ENCODE measurements at places on chromosomes 12 and 14.

DNA sequence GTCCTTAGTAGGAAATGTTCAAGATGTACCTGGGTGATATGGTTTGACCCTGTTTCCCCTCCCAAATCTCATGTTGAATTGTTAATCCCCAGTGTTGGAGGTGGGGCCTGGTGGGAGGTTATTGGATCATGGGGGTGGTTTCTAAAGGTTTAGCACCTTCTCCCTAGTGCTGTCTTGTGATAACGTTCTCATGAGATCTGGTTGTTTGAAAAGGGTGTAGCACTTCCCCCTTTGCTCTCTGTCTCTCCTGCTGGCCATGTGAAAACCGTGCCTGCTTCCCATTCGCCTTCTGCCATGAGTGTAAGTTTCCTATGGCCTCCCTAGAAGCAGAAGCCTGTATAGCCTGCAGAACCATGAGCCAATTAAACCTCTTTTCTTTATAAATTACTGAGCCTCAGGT, 353.0 kb upstream of the SFSWAP start:
- DNase-seq: no peak

- DNase-seq: no peak
These were observed 213.4 kb downstream of the VRK1 start for GRCh38 chr14:97010491-97011160.

DNA sequence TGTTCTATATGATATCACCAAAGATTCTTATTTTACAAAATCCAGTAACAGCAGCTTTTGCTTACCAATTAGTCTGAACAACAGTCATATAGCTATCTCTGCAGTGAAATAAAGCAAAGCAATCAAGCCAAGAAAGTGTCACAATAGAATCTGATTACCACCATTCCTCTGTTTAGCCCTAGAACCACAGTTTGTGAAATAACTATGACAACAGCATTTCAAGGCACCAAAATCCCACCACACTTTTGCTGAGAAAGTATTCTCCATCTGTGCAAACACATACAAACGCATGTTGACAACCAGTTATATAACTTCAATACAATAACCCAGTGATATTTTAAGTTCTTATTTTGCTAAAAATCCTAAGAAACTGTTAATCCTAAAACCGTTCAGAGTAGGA, 7.4 kb downstream of the PPP1R13B start:
- DNase-seq: no peak

GRCh38 chr12:104064842-104065427, 604 bp downstream of the HCFC2 start:
- DNase-seq: no peak

- no peak for DNase-seq
These were observed 11.1 kb downstream of the PTGES3 start for GRCh38 chr12:56676851-56677580.

- DNase-seq: no peak
These were observed 12.9 kb downstream of the PRKCH start for GRCh38 chr14:61334197-61334701.

DNA sequence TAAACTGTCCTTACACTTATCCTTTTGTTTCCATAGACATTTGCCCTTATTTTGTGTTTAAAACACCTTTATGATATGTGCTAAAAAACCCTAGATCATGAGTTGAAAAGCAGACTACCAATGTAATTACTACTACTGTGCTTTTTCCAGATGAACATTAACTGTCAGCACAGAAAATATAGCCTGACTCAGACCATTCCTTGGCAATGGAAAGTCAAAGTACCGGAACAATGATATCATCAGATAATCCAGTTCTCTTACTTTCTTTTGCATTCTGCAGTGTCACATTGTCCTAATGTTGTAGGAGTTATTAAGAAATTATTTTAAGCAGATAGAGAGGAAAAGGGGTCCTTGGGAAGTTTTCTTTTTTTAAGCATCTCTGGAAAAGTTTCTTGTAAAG, 1189.0 kb upstream of the FLRT2 start:
- no peak for DNase-seq

DNA sequence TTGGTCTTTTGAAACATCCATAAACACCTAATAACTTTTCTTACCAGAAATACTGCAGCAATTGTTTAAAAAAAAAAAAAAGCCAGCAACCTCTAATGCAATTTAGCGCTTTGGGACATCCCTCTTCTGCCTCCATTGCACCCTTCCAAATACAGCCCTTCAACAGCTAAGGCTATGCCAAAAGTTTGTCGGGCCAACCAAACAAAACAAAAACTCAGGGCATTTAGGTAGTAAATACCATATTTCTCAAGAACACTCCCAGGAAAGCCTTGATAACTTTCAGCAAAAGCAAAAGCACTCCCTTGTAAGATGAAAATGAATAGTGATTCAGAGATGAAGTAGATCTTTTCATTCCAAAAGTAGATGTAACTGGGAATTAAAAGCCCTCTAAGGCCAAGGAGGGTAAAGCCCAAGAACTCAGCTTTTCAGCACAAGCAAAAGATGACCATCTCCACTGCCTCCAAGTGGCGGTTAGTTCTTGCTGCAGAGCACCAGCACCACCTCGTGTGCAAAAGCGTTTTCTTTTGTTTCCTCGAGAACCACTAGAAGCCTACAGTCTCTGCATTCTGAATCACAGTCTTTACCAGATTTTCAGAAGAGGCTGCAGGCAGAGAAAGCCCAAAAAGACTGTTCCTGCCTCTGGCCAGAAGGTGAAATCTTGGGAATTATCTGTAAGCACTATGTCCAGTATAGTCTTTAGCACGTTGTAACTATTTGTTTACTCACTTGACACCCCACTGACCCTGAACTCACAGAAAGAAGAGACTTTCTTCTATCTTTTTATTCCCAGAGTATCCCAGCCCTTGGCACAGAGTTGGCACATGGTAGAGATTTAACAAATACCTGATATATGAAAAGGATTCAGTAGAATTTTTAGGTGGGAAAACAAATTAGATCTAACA, 53.1 kb downstream of the SIX6 start:
- DNase-seq: no peak

GRCh38 chr12:40054555-40055227, 51.2 kb downstream of the SLC2A13 start:
- no peak for DNase-seq

DNA sequence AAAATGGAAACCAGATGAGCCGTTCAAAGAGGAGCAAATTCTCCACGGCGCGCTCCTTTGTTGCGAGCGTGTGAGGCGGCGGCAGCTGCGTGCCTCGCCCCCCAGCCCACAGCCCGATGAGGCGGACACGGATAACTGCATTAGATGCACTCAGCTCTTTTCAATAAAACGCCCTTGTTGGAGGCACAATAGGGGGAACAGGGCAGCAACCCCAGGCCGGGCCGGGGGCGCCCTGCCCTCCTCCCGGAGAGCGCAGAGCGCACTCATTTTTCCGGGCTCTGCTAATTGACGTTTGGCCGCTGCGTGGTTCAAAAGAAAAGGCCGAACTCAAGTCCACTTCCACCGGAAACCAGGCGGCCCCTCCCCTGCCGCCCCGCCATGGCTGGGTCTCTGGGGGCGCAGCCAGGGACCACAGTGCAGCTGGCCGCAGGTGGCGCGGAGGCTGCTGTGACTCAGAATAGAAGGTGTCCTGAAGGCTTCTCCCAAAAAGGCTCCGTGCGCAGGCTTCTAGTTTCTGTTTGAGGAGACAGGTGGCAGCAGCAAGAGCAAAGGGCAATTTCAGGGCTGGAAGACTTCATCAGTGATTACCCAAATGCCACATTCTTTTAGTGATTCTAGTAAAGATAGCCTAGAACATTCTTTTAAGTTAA, 29.0 kb upstream of the SMOC1 start:
- DNase-seq: no peak

GRCh38 chr12:12693111-12693671, 2.8 kb downstream of the GPR19 start:
- DNase-seq: no peak

DNA sequence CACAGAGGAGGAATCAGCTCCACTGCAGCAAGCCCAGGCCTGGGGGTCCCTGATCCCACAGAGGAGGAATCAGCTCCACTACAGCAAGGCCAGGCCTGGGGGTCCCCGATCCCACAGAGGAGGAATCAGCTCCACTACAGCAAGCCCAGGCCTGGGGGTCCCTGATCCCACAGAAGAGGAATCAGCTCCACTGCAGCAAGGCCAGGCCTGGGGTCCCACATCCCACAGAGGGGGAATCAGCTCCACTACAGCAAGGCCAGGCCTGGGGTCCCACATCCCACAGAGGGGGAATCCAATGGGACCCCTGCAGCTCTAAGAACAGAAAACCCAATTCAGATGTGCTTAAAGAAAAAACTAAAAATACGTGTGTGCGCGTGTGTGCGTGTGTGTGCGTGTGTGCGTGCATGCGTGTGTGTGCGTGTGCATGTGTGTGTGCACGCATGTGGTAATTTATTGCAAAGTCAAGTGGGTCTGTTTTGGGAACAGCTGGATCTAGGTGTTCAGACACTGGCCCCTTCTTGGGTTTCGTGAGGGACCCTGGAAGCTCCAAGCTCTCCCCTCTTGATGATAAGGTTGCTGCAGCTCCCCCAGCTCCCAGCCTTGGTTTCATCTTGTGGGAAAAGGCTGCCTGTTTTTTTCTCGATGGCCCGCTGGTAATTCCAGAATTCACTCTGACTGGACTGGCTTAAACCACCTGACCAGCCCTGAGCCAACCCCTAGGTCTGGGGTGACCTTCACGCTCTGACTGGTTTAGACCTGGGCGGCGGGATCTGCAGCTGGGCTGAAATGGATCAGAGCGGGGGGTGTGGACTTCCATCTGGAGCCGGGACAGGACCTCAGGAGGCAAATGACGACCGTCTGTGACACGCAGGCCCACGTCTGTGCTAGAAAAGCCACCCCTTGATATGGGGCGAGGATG, 47.1 kb downstream of the GALNT9 start:
- DNase-seq: no peak

GRCh38 chr12:67645126-67645525, 3.4 kb upstream of the DYRK2 start:
- no peak for DNase-seq

- no peak for DNase-seq
These were observed 91.3 kb downstream of the NINJ2 start for GRCh38 chr12:571795-572531.

GRCh38 chr12:115464111-115464581, 780.2 kb upstream of the TBX3 start:
- no peak for DNase-seq

DNA sequence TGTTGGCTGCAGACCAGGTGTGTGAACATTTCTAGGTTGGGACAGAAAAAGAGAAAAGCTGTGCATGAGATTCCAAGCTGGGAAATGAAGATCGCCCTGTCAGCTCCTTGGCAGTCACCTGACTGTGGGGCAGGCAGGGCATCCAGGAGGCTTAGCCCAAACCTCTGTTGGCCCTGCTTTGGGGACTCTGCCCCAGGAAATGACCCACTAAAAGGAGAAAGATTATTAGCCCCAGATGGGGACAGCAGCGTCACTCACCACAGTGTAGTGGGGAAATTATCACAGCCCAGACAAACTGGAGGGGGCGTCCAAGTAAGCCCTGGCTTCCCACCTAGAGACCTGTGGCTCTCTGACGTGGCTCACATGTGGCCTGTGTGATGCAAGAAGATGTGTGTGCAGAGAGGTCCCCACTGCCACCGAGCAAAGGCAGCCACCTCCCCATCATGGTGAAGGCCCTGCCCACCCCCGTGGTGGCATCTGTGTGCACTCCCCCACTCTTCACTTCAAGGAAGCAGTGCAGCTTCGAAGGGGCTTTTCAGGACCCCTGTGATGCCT, 39.1 kb downstream of the DIO3 start:
- DNase-seq: no peak

DNA sequence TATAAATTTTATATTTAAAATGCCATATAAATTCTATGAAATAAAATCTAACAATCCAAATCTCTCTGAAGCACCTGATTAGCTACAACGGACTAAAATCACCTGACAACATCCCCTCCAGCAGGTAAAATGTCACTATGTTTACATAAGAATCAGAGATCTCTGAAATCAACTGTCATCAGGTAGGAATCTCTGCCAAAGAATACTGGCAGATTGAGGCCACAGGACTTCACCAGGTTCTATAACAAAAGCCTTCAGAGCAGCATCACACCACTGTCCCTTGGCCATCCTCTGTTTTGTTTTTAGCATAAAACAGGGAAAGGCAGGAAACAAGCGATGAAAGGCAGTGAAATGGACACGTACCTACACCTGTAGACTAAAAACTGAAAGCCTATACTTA, 22.1 kb downstream of the FGD6 start:
- no peak for DNase-seq

DNA sequence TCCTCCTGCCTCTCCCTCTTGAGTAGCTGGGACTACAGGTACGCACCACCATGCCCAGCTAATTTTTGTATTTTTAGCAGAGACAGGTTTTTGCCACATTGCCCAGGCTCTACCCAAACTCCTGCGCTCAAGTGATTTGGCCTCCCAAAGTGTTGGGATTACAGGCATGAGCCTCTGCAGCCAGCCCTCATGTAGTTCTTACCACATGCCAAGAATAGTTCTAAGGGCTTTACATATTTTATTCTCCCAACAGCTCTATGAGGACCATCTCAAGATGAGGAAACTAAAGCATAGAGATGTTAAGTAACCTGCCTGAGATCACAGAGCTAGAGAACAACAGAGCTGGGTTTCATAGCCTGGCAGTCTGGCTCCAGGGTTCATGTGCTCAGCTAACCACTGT, 37.9 kb upstream of the ALDH2 start:
- DNase-seq: no peak

DNA sequence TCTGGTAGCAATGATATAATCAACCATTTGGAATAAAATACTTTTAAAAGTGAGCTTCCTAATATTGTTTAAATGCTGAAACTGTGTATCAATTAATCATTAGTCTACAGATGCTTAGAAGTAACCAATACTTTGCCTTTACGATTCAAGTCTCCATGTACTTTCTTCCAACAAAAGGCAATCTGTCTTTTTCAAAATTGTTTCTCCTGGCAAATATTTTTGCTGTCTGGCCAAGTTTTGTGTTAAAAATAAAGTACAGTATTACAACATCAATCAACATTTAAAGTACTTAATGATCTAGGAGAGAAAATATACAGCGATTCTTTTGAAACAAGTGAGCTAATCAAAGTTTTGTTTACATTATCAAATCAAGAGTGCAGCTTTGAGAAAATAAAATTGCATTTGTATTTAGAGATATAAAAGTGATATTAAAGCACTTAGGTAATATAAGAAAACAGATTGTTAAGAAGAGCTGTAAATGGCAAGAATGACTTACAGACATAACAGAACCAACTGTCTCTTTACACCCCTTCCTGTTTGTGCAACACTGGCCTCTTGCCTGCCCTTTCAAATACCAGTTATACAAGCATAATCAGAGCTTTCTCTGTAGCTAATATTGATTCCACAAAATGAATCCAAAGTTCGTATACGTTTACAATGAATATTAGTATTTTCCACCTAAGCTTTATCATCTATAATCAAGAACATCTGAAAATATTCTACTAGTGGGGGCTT, 38.2 kb upstream of the FBLN5 start:
- DNase-seq: no peak

- DNase-seq: no peak
These were observed 27.4 kb downstream of the NELL2 start for GRCh38 chr12:44848703-44849085.
